CD4-positive, alpha-beta T cell treated with Interleukin-15 for 4 hours (primary cell): ENCODE measurements at places on chromosomes 11 and 22.

DNA sequence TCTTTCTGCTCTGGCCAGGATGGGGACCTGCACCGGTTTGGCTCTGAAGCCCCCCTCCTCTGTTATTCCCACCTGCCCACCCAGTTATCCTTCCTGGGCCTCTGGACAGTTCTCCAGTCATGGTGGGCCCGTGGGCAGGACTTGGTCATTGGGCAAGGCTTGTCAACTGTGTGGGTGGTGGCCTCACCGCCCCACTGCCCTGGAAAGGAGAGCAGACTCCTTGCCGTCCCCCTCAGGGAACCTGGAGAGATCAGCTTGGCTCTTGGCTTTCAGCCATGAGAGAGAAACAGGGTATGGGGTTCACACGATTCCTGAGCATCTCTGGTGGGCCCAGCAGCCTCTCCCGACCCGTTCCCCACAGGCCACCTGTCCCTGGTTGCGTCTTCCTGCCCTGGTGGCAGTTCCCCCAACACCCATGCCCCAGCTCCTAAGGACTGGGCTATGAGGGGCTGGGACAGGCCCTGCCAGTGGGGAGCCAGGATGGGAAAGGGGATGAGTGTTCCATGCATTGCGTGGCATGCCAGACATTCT, 92.3 kb downstream of the MORC2 start:
- DNase-seq: no peak

GRCh38 chr22:41216984-41217383, 11.9 kb downstream of the L3MBTL2 start:
- DNase-seq: no peak

GRCh38 chr11:14643697-14644225, at the start of gene PDE3B:
PDE3B (plus strand) TSS chr11:14643804; CDS start chr11:14644076, 272 bp downstream.
- peak; percentile 67 for DNase-seq

- no peak for DNase-seq
Observed at GRCh38 chr11:61309739-61310138, 14.6 kb upstream of the VWCE start.

GRCh38 chr11:31323145-31323544, 46.4 kb downstream of the DCDC1 start:
- DNase-seq: no peak

DNA sequence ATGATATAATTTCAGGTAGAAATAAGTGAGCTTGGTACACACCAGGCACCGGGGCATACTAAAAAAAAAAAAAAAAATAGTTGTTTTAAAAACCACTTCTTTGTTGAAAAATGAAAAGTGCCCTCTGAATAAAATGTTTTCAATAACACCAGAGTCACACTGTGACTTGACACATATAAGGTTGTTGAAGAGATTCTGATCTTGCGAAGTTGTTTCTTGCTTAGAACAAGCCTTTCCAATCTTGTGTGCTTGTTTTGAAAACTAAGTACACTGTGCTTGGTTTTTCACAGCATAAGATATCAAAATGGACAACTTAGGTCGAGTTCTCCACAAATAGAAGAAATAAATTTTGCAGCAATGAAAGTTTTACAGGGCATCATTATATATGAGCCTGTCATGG, 17.0 kb downstream of the PDGFD start:
- no peak for DNase-seq

DNA sequence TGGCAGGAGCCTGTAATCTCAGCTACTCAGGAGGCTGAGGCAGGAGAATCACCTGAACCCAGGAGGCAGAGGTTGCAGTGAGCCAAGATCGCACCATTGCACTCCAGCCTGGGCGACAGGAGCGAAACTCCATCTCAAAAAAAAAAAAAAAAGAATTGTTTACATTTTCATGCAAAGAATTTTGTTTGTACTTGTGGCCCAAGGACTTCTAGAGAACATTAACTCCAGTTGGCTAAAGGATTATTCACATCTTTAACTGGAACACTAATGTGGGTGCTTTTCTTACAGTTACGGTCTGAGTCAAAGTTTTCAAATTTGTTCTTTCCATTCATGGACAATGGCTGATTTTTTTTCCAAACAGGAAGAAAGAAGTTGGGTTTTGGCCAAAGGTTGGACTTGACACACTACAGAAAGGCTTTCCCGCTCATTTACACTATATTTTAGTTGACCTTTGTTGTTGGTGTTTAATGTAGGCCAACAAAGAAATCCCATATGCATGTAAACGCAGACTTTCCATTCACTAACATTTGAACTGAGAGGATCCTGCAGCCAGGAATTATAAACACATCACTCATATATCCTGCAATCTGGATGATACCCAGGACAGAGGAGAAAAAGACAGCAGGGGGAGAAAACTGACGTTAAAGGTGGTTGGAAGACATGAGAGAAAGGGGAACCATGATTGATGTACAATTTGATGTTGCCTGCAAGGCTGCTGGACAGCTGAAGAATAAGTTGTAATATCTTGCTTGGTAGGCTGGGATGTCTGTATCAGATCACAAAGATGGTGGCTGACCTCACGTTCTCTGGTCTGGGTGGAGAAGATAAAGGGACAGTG, 13.1 kb downstream of the POU2AF1 start:
- no peak for DNase-seq

DNA sequence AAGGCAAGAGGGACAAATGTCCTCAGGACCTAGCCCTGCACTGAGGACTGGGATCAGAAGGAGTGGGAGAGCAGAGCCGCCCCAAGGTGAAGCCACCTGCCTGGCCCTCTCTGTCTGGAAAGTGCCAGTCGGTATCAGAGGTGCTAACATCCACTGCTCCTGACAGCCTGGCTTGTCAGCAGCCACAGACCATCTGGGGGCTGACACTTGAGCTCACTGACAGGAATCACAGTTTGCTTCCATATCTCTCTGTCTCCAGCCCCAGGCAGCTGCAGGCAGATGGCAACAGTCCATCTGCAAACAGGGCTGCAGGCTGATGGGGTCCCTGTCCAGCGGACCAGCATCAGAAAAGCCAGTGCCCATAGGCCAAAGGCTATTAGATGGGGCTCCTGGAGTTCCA, 5.5 kb downstream of the OPCML start:
- DNase-seq: no peak

GRCh38 chr11:98180511-98180910, 840.2 kb upstream of the CNTN5 start:
- no peak for DNase-seq

- no peak for DNase-seq
Observed at GRCh38 chr11:12567746-12568460, 106.3 kb upstream of the TEAD1 start.

- no peak for DNase-seq
Observed at GRCh38 chr11:46493791-46494190, 100.0 kb downstream of the AMBRA1 start.

- DNase-seq: no peak
Observed at GRCh38 chr11:11937433-11937832, 71.0 kb downstream of the DKK3 start.

GRCh38 chr11:75513250-75513649, 12.5 kb downstream of the GDPD5 start:
- DNase-seq: no peak

GRCh38 chr22:31210556-31211421, 1.3 kb upstream of the LIMK2 start:
- peak; percentile 28 for DNase-seq

GRCh38 chr11:43969543-43969942, 27.1 kb downstream of the C11orf96 start:
- no peak for DNase-seq

- DNase-seq: no peak
Observed at GRCh38 chr22:29707010-29707409, 12.8 kb upstream of the CABP7 start.

- DNase-seq: no peak
Observed at GRCh38 chr11:14381968-14382367, 23.0 kb upstream of the RRAS2 start.

GRCh38 chr11:70242885-70243284, 27.6 kb upstream of the PPFIA1 start:
- DNase-seq: no peak

- no peak for DNase-seq
Observed at GRCh38 chr22:48902001-48902869, 925.4 kb downstream of the BRD1 start.

DNA sequence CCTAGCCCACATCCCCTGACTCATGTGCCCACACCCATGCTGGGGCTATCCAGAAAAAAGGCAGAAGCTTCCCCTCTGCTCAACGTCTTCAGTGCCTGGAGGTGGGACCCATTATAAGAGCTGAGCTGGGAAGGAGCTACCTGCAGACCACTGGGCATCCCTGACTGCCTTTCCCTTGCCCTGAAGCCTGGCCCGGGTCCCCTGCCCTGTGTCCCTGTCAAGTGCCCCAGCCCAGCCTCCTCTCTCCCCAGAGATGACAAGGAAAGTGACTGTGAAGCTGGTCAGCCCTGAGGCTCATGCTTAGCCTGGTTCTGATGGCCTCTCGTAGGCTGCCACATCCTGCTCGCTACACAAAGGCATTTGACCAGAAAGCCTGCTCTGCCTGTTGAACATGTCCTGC, 140.4 kb downstream of the PARVA start:
- DNase-seq: no peak

GRCh38 chr11:5548440-5548839, at the start of gene OR52H1:
OR52H1 (minus strand) TSS chr11:5548540; CDS start chr11:5545505, 3,035 bp downstream.
- DNase-seq: no peak

DNA sequence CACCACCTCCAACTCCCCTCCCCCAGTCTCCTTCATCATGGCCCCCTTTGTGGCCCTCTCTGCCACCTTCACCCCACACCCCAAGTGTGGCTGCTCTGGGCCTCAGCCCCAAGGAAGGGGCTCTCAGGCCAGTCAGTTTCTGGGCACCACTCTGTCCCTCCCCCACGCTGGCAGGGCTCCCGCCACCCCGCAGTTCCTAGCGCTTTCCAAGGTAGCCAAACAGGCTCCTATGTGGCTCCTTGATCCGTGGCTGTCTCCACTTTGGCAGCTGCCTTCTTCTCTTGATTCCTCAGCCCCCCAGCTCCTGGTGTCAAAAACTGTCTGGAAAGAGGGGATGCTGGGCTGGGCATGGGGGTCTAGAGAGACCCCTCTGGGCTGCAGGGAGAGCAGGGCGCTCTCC, 10.4 kb upstream of the CACNA1I start:
- DNase-seq: no peak

DNA sequence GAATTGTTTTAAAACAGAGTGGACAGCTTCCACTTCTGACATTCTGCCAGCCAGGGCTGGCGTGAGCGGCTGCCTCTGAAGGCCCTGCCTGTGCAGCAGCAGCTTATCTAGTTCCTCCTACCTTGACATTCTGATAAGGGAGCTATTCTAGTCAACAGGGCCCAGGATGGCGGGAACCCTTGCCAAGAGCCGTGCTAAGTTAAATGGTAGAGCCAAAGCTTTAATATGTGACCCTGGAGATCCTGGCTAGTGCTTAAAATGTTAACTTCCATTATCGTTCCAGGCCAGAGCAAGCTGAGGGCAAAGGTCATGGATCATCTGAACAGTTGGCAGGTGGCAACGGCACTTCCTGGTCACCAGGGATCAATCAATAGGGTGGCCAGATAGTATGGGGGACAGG, 3.5 kb downstream of the KCNJ5 start:
- no peak for DNase-seq

DNA sequence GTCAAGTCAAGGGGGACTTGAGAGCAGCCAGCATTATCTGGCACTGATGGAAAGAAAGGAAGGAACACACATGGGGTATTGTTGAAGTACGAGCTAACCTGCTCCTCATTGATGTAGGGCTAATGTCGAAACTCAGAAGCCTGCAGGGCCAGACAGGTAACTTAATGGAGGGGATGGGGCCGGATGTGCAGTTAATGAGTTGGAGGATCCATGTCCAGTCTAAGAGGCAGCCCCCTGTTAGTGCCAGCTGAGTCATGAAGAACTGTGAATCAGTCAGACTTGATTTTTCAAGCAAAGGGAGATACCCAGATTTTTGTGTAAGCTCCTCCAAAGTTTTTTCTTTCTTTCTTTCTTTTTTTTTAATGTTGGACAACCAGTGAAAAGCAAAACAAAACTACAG, 65.6 kb downstream of the CECR2 start:
- no peak for DNase-seq

- DNase-seq: no peak
Observed at GRCh38 chr22:44256556-44257485, 55.9 kb downstream of the SHISAL1 start.

GRCh38 chr11:87144252-87144651, 106.5 kb downstream of the TMEM135 start:
- no peak for DNase-seq

DNA sequence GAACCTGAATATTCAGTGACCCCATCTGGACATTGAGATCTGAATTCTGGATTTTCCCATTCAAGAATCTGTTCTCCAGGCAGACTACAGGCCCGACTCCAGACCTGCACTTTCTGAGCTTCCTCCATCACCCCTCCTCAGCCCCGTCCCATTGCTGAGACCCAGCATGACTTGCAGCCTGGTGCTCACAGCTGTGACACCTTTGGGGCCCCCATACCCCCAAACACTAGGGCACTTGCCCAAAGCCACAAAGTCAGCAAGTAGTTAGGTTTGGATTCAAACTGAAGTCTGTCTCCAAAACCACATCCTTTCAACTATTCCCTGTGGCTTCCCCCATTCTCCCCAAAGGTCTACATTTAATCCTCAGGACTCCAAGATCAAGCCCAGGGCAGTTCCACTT, 128.2 kb upstream of the ZBED5 start:
- DNase-seq: no peak

GRCh38 chr11:121154486-121155314, 53.7 kb downstream of the TECTA start:
- no peak for DNase-seq

DNA sequence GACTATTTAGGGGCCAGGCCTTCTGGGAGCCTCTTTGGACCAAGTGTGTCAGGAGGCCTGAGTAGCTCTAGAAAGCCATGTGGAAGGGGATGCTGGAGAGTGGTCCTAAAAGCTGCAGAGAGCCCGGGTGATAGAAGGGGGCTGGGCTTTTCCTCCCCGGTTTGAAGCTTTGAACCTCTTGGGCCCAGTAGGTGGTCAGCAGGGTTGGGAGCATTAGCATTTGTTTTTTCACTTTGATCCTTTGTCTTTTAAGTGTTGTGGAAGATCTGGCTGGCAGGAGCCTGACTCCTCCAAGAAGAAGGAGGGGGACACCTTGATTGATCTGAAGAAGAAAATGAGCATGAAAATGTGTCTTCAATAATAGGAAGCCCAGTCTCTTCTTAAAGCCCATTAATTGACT, 596.6 kb downstream of the INSC start:
- DNase-seq: no peak

- peak; percentile 62 for DNase-seq
Observed at GRCh38 chr11:118012083-118012669, 26.0 kb downstream of the IL10RA start.

- DNase-seq: no peak
Observed at GRCh38 chr11:10818594-10818993, 9.9 kb upstream of the EIF4G2 start.

GRCh38 chr11:66045177-66045639, 3.8 kb downstream of the GAL3ST3 start:
- DNase-seq: peak; percentile 81

DNA sequence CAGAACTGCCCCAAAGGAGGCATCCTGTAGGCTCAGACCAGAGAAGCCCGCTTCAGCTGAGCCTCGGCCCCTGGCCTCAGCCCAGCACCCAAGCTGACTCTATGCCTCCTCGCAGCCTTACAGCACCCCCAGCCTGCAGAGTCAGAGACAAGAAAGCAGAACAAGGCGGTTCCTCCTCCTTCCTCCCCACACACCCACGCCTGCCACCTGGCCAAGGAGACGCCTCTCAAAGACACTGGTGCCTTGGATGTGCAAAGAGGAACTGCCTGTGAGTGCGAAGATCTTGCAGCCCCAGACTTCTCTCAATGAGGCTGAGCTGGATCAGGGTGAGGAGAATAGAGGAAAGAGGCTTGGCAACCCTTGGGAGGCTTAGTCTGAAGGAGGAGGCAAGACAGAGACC, 60.2 kb downstream of the PDE2A start:
- no peak for DNase-seq
